CD4-positive, alpha-beta T cell treated with Interleukin-2 at 100 ng/mL for 4 hours (primary cell): ENCODE measurements at places on chromosomes 1 and 21.
A peak's percentile ranks its signal among the peaks of the same experiment; 100 is the strongest.

DNA sequence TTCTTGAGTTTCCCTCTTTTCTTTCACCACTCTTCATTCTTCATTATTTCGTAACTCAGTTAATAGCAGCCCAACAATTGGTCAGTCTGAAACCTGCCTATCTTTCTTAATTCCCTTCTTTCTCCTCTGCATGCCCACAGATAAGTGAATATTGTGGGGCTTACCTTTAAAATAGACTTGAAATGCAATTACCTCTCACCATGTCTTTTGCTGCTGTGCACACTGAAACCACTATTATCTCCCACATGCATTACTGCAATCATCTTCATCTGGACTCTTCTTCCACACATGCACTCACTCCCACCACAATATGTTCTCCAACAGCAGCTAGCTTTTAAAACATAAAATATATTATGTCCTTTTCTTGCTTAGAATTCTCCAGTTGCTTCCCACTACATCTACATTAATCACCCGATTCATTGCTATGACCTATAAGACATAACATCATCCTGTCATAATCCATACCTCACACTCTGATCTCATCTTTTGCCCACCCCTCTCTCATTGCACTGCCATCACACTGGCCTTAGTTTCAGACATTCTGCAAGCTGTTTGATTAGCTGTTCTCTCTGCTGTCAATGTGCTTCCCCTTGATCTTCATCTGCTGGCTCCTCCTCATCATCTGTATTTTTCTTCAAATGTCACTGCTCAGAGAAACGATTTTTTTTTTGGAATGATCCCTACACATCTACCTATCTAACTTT, 304.8 kb downstream of the PTPRC start:
- DNase-seq, result no peak

DNA sequence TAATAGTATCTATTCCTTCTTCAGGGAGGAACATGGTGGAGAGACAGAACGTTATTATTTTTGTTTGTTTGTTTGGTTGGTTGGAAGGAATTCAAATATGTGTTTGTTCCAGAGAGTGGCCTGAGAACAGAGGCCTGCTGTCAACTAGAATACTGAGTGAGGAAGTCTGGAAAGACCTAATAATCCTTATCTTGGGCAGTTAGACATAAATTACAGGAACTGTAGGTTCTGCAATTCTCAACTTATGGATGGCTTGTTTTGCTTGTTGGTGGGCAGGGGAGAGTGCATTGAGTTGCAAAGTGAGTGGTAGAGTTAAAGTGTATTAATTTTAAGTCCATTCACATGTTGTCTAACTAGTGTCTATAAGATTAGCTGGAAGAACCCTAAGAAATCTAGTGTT, 197.6 kb downstream of the BACH1 start:
- no peak for DNase-seq

DNA sequence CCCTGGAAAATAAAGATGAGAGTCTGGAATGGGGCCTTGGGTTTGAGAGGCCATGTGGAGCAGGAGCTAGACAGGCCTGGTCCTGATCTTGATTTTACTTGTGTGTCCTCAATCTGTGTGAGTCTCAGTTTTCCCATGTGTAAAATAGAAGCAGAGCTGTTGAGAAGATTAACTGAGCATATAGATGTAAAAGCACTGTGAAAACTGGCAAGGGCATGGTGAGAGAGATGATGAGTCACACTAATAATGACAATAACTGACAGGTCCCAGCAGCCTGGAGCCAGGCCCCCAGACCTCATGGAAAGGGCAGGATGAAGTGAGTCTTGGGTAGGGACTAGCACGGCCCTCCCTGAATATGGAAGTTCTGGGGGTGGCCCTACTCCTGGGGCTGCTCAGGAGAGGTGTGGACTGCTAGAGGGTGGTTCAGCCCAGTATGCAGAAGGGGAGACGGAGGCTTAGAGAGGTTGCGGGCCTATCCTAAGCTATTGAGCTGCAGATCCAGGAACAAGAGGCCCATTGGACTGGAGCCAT, 2.8 kb upstream of the AHDC1 start:
- no peak for DNase-seq

GRCh38 chr1:212004895-212005608, 30.3 kb downstream of the INTS7 start:
- DNase-seq, result no peak

DNA sequence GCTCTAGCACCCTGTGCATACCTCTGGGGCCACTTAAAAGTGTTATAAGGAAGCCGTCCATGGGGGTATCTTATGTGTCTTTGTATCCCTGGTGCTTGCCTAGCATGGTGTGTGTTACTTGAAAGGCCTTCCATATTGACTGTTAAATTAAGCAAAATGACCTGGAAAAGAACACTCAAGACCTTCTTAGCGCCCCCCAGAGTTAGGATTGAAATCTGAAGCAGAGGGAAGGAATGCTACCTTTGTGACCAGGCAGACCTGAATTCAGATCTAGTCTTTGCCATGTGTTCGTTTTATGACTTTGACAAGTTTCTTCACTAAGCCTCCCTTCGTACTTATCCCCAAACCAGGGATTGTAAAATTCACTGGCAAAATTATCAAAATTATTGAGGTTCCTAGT, 59.9 kb downstream of the SLC22A15 start:
- DNase-seq, result no peak

GRCh38 chr1:19710825-19711611, 46.3 kb downstream of the HTR6 start:
- no peak for DNase-seq

GRCh38 chr1:199978408-199978940, 49.0 kb upstream of the NR5A2 start:
- DNase-seq, result no peak

DNA sequence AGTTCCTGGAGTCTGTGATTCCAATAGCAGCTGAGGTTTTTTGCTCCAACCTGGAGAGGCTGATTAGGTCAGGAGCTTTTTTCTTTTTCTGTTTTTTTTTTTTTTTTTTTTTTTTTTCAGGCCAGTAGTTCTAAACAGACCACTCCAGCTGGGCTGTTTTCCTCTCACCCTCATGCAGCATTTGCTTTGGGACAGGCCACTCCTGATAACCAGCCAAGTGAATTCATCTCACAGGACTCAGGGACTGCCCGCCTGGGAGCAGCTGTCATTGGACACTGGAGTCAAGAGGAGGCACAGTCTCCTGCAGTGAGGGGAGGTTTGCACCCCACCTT, 22.9 kb downstream of the PLXNA2 start:
- DNase-seq, result no peak

- no peak for DNase-seq
These were observed 135.4 kb downstream of the LMO4 start for GRCh38 chr1:87464022-87464490.

DNA sequence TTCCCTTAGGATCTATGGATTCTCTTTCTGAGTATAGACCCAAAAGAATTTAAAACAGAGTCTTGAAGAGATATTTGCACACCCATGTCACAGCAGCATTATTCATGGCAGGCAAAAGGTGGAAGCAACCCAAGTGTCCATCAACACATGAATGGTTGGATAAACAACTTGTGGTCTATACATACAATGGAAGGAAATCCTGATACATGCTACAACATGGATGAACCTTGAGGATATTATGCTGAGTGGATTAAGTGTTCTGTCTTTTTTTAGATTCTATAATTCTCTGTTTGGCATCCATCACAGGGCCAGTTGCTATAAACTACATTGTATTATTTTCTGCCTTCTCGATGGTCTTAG, 39.8 kb downstream of the PTPN14 start:
- DNase-seq, result no peak

DNA sequence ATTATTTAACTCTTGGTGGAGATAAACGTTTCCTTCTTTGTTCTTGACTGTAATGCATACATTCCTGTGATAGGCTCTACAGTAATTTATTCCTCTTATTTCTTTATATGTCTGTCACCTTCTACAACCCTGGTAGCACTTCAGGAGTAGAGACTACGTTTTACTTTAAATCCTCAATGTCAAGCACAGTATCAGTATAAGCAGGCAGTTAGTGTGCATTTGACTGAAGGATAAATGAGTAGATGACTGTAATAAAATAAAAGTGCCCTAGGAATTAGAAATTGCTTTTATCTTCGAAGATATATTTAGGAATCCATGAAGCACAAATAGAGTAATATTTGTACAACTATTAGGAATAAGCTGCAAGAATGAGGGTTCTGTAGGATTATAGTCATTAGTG, 599.6 kb upstream of the PRMT6 start:
- DNase-seq, result no peak

GRCh38 chr1:165960881-165961280, 133.5 kb downstream of the UCK2 start:
- no peak for DNase-seq

- DNase-seq, result peak; percentile 20
These were observed 22.2 kb downstream of the SLC25A33 start for GRCh38 chr1:9561429-9561828.

- DNase-seq, result no peak
These were observed 18.9 kb downstream of the NPR1 start for GRCh38 chr1:153697191-153698019.

DNA sequence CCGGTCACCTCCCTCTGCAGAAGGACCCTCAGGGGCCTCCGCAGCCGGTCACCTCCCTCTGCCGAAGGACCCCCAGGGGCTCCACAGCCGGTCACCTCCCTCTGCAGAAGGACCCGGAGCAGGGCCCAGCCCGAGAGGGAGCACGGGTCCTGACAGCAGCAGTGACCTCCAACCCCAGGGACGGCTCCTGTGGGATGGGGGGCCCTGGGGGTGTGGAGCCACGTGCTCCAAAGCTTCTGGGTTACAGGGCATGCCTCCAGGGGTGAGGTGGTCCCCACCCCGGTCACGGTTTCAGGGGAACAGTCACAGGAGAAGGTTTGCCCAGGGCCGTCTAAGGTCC, 40.3 kb downstream of the SLC19A1 start:
- DNase-seq, result no peak

DNA sequence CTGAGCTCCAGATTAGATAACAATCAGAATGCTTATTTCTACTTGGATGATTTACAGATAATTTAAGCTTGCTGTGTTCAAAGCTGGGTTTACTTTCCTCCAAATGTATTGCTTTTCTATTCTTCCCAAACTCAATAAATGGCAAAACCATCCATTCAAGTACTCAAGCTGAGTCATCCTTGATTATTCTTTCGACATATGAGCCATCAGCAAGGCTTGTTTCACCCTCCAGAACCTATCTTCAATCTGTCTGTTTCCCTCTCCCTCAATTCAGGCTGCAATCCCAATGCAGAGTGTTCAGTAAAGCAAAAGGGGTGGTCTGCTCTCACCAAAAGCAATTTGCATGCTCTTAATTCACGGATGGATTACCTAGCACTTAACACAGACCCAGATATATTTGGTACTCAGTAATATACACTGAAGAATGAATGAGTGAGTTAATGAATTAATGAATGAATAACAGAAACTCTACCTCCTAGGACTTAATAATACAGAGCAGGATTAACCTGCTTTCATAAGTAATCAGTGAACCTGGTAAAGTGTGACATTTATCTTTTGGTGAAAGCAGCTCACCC, 41.9 kb downstream of the DDR2 start:
- DNase-seq, result no peak

DNA sequence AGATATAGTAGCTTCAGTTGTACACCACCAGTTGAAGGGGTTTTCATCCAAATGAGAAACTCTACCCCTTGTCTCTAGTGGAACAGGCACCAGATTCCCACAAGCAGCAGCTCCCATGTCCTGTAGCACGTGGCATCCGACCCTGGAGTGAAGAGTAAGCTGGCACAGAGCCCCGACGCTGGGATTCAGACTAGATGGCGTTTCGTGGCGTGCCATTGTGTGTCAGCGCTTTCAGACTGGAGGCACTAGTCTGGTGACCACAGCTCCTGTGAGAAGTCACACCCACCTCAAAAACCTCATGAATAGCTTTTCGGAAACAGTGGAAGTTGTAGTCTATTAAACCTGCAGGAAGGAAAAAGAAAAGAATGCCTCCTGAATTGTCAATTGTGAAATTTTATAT, 20.2 kb downstream of the RRAGC start:
- DNase-seq, result no peak

GRCh38 chr1:91650764-91651163, 150.1 kb downstream of the CDC7 start:
- no peak for DNase-seq

DNA sequence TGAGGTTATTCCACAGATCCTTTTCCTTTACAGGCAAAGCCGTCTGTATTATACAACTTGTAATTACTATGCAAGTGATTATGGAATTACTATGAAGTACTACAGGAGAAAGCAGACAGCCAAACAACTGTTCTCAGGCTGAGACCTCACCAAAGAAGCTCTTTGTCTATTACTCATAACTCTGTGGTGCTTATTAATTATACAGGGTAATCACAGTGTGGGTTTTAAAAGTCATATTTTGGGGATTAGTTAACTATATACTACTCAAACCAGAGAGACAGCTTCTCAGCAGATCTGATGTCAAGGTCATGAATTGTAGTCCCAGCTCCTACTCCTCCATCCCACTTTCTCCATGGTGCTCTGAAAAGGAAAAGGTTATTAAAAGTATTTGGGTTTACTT, 49.6 kb downstream of the CTTNBP2NL start:
- DNase-seq, result no peak

DNA sequence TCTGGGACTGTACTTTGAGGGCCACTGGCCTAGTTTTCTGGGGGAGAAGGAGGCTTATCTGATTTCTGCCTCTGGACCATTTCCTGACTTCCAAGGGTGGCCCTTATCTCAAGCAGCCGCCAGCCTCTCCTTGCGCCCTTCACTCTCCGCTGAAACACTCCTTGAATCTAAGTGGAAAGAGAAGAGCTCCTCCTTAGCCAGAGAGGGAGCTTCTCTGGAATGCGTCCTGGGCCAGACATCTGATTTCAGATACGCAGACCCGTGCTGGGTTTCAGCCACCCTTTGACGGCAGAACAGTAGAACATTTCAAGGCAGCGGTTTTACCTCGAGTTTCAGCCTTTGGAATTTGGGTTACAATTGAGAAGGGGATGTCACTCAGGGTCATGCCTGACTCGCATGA, 308.0 kb downstream of the CAMTA1 start:
- DNase-seq, result no peak

- DNase-seq, result peak; percentile 30
These were observed 16.2 kb upstream of the RGS1 start for GRCh38 chr1:192559115-192560006.

GRCh38 chr1:160724465-160725242, 13.0 kb upstream of the CD48 start:
- DNase-seq, result no peak
